Activated CD4-positive, alpha-beta T cell treated with anti-CD3 and anti-CD28 coated beads, Interleukin-2, Interleukin-6, amounts not matched to agents 100 ng/mL and 50 ng/mL, durations not matched to agents 16 hours and 8 hours (primary cell): ENCODE measurements at places on chromosomes 3 and 15.

DNA sequence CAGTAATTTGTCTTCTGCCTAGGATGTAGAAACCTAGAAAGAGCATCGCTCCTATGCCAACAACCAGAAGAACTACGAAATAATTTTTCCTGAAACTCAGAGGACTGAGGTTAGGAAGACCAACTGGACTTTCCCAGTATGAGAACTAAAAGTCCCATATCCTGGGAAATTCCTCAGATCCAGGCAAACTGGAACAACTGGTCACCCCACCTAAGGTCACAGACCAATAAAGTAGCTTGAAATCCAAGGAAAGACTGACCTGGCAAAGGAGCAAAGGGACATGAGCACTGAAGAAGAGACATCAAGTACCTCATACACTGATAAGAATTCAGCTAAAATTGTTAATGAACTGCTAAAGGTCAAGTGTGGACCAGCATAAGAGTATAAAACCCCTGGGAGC lies 6.6 kb downstream of the RPL39L start:
- no peak for DNase-seq

DNA sequence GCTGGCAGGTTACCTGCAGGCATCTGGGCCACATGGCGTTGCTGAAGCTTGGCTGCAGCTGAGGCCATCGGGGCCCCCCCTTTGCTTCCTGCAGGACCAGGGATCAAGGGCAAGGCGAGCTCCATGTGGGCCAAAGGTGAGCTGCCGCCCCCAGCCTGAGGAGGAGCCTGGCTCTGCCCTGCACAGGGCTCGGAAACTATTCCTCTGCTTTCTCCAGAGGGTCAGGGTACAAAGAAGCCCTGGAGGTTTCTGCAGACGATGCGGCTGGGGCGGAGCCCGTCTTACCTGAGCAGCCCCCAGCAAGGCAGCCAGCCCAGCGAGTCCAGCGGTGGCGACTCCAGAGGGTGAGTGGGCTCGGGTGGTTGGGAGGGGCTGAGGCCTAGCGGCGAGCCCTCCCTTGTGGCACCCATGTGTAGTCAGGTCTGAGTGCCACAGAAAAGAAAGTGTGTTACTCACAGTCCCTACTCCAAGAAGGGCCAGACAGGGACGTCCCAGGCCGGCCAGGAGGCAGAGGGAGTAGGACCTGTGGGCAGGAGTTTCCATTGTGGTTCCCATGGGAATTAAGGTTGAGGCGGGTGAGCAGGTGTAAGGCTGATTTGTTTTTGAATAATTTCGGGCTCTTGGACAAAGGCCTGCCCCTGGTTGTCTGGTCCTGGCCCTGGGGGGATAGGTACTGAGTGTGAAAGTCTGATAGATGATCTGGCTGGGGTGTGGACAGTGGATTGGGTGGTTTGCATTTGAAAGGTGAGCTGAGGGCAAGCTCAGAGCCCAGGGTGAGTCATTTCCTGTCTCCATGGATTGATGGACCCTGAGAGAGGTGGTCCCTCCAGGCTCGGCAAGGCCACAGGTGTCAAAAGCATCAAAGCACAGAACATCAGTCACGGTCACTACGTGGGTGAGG lies 25.4 kb downstream of the CFAP100 start:
- no peak for DNase-seq

GRCh38 chr15:31320022-31320421 lies 6.6 kb upstream of the KLF13 start:
- no peak for DNase-seq

DNA sequence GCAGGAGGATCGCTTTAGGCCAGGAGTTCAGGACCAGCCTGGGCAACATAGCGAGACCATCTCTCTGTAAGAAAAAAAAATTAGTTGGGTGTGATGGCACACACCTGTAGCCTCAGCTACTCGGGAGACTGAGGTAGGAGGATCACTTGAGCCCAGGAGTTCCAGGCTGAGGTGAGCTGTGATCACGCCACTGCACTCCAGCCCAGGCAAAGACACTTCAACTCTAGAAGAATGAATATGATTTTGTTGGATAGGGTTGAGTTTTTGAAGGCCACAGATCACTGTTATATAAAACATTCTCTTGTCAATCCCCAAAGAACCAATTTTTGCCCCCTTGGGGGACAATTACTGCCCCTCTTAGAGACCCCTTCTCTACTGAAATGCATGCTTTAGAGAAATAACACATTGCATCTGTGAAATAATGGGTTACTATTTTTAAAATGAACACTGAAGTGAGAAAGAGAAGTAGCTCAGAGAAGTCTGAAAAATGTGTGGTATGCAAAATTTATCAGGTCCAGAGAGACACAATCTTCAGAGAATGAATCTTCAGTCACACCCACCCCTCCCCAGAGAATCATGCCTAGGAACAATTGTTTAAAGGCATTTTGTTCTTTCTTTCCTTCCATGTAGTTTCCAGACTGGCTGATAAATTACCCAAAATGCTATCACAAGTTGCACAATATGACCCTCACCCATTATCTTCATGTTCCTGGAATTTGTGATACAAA lies 42.7 kb downstream of the METTL6 start:
- no peak for DNase-seq

GRCh38 chr15:85318048-85318731 lies 62.2 kb upstream of the AKAP13 start:
- DNase-seq: peak; percentile 73

- DNase-seq: no peak
Measured at GRCh38 chr15:58241872-58242271, 103.7 kb downstream of the AQP9 start.

- peak; percentile 66 for DNase-seq
Measured at GRCh38 chr15:70509282-70509662, 254.1 kb downstream of the UACA start.

GRCh38 chr3:188491276-188491687 lies 337.3 kb downstream of the LPP start:
- no peak for DNase-seq

GRCh38 chr3:51934139-51934850 lies 7.4 kb downstream of the RRP9 start:
- DNase-seq: no peak

DNA sequence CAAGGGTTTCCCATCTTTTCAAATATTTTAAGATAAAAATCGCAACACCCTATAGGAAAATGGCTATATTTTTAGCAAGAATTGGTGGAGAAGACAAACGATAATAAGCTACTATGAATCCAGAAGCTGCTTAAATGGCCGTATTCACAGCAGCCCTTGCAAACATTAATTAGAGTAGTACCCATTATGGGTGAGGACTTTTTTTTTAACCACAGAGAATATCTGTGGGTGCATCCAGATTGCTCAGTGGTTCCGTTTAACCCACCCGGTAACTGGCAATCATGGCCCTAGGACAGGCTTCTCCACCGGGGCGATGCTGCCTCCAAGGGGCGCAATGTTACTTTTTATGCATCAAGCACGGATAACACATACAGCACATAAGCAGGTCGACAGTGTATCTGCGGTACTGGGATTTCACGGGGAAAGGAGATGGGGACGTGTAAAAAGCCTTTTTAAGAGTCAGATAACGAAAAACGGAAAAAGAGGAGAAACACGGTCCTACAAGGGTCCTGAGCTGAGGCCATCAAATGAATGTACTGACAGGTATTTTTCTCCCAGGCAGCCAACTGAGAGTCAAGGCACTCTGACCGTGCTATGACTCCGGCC lies 968 bp upstream of the TMEM266 start:
- peak; percentile 45 for DNase-seq

DNA sequence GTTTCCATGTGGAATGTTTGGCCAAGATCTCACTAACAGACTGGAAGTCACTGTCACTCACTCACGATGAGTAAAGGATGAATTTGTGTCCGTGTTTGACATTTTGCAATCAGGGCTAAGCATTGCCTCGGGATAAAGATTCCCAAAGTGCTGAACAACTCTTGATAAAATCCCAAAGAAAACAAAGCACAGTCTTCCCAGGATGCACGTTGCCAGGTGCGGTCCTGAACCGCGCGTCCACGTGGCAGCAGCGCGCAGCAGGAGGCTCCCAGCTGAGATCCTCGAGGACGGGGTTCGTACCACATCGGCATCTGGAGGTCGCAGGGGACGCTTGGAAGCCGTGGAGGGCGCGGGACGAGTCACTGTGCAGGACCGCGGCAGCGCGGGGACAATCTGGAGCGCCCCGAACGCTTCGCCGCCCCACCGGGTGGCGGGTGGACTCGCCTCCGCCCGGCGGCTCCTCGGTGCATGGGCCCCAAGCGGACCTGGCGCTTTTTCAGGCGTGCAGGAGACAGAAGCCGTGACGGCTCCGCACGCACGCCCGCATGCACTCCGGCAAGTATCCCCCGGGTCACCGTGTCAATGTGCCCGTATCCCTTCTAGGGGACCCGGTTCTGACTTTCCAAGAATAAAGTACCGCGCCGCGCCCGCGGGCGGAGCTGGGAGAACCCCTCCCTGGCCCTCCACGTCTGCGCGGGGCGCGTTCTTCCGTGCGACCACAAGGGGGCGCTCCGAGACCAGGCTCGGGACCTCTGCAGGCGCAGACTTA lies 17.7 kb downstream of the CPN2 start:
- DNase-seq: peak; percentile 93

DNA sequence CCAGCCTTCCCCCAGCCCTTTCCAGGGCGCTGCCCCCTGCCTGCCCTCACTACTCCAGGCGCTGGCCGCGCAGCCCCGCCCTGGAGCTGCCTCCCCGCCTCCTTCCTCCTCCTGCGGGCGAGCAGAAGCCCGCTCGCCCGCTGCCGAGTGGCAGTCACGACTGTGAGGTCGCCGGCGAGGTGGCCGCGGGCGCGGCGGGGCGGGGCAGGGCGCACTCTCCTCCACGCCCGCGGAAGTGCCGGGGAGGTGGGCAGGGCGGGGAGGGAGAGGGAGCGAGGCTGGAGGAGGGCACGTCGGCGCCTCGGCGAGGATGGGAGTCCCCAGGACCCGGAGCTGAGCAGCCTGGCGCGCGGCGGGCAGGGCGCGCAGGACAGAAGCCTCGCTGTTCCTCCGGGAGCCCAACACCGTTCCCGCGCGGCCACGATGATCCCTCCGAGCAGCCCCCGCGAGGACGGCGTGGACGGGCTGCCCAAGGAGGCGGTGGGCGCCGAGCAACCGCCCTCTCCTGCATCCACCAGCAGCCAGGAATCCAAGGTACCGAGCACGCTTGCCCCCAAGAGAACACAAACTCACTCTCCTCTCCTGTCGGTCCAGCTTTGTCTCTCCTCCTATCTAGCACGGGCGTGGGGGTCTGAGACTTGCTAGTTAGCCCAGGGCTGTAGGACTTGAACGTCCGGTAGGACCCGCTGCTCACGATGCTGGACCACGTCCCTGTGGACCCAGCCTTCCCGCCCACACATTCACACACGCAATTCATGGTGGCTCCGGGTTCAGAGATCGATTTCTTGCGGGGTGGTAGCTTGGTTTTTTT lies at the start of gene STAC:
Gene STAC, plus strand, starts transcription at position 284 of the 811 bp plus-strand sequence. Its CDS starts 140 bp downstream, at position 424.
- DNase-seq: peak; percentile 30

DNA sequence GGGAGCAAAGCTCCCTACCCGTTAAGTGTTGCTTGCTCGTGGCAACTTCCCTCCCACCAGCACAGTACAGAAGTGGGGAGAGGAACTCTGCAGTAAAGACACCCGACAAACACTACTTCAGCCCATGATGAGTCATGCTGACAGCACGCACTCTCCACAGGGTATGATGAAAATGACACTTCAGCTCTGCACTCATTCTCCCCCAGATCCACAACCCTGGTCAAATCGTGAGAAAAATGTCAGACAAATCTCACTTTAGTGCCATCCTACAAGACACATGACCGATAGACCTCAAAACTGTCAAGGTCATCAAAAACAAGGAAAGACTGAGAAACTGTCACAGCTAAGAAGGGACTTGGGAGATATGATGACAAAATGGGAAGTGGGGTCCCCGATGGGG lies 278.9 kb downstream of the OCA2 start:
- DNase-seq: no peak

GRCh38 chr3:10002951-10003350 lies 16.3 kb upstream of the EMC3 start:
- no peak for DNase-seq

DNA sequence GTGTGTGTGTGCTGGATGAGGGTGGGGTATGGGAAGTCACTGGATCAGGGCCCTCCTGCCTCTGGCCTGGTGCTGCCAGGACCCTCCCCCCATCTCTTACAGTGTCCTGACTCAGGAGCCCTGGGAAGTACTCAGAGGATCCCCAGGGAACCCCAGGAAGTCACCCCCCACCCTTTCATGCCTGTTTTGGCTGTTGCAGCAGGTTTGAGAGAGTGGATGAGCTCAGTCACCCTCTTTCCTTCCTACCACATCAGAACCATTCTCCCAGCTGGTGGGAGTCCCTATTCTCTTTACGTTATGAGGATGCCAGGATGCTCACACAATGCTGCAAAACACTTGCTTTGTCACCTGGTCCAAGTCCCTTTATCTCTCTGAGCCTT lies 59.0 kb downstream of the BDH1 start:
- DNase-seq: no peak

- DNase-seq: no peak
Measured at GRCh38 chr3:135292162-135292561, 497.1 kb downstream of the EPHB1 start.

- no peak for DNase-seq
Measured at GRCh38 chr15:31473385-31474058, 146.9 kb downstream of the KLF13 start.
